ENCODE measurements at places on chromosomes 2 and 18.

DNA sequence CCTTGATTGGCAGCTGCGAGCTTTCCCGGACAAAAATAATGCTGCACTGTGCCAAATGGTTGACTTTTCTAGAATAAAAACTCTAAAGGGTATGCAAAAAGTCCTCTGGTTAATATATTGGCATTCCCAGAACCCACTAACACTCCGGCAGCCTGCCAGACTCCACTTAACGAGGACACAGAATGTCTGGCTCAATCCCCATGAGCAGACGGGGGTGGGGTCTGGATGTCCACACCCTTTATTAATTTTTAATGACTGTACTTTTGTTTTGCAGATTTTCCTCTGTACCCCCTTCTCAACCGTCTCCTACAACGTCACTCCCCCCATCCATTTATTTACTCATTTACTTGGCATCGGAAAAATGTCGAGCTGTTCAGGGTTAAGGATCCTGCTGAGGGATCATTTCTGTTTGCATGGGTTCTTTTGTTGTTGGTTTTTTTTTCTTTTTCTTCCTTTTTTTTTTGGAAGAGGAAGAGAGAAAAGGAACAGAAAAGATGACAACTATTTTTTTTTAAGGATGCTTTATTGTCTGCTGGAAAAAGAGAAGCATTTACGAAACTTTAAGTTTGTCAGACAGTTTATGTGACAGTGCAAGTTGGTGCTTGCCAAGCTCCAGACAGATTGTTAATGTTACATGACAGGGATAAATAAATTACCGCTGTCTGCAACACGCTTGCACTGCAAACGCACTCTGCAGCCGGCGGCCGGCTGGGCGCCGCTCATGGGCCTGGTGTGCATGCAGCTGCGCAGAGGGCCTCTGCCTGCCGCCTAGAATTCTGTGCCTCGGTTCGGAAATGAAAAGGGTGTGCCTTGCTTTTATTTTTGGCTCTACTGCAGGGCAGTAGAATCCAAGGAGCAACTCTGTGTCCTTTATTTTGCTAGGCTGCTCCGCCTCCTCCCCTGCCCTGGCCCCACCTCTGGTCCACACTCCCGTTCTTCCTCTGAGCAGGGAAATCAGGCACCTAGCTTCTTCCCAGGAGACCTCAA lies 3.6 kb downstream of the LDLRAD4 start:
- no peak for DNase-seq

GRCh38 chr2:10909050-10909995 lies 2.4 kb upstream of the KCNF1 start:
- peak; percentile 70 for DNase-seq

- DNase-seq = peak; percentile 78
Observed at GRCh38 chr2:130332271-130333073, 10.2 kb upstream of the IMP4 start.

DNA sequence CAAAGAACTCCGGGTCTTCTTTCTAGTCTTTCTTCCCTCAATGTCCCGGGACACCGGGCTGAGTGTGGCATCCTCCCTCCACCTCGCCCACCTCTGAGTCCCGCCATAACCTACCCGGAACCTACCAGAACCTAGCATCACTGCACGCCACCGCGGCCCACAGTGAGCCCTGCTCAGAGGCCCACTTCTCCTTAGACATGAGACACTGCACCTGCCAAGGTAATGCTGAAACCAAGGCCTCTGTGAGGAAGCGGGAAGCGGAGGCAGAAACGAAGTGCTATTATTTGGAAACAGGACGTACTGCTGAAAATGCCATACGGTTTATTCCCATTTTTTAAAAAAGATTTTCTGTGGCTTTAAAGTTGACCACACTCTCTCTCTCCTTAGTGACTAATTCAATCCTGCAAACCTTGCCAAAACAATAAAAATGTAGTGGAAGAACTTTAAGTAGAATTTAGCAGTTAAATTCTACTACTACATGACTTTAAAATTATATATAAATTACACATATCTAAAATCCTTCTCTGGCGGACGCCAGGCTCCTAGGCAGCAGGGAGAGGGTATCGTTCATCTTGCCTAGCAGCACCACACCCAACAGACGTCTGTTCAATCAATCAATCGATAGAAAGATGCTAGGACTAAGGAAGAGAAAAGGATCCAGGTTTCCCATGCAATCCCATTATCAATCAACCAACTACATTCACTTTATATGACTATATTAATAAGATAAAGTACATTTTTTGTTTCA lies 82.0 kb downstream of the ZNF516 start:
- no peak for DNase-seq

DNA sequence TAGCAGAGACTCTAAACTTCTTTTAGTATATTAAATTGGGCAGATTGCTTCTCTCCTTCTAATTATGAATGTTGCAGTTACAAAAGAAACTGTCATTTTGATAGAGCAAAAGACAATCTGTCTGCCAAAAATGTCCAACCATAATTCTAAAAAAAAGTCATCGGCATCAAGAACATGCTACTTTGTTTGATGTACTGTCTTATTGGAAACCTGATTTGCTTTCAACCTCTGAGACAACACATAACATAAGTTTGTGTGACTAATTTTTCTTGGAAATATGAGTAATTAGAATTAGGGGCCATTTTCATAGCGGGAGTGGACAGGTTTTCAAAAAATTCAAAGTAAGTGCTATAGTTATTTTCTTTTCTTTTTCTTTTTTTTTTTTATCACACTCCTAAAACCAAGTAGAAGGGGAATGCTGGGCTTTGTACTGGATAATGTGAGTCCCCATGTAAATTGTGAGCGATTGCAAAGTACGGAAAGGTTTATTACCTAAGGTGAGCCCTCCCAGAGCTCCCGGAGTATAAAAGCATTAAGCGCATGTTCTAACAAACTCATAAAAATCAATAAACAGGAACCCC lies 59.1 kb downstream of the ZEB2 start:
- no peak for DNase-seq

- no peak for DNase-seq
Observed at GRCh38 chr18:58116818-58117217, 72.8 kb downstream of the NEDD4L start.

DNA sequence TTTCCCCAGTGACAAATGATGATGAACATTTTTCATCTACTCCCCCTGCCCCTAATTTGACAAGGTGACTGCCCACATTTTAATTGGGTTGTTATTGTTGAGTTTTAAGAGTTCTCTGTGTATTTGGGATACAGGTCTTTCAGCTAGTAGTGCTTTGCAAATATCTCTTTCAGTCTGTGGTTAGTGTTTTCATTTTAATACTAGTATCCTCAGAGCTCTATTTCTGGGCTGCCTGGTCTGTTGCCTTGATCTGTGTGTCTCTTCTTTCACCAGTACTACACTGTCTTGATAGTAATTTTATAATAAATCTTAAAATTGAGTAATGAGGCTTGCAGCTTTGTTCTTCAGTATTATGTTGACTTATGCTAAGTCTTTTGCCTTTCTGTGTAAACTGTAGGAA lies 19.7 kb downstream of the EIF5B start:
- no peak for DNase-seq

GRCh38 chr2:223545830-223546229 lies 56.3 kb downstream of the SCG2 start:
- no peak for DNase-seq

DNA sequence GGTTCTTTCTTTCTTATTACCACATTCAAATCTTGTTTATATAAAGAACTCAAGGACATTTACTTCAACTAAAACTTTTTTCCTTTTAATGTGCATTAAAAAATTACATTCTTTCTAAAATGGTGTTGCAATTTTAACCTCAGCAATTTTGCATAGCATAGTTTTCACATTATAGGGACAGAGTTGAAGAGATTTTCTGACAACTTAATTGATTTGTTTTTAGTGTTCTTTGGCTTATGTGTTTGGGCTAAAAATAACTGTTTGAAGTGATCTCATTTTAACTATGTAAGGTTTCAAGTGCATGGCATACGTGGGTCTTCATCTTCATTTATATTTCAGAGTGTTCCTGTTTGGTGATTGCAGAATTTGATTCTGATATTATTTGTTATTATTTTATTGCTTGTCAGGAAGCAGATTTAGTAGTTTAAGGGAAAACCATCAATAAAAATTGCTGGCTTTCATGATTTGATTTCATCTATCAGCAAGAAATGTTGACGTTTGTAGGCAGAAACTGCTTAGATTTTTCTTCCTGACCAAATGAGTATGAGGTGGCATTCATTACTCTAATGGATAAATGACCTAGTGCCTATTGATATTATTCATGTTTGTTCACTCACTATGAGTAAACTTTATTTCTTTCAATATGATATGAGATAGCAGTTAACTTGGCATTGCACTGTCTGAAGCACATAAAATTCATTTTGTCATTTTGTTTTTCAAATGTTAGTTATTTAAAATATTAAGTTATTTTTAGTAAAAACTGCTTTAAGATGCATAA lies 398.4 kb downstream of the NUP35 start:
- DNase-seq = no peak

- DNase-seq = no peak
Observed at GRCh38 chr2:156147594-156148330, 184.8 kb downstream of the NR4A2 start.

GRCh38 chr18:31161757-31162418 lies 768 bp downstream of the DSC1 start:
- no peak for DNase-seq

- no peak for DNase-seq
Observed at GRCh38 chr18:9594823-9595596, 19.3 kb downstream of the PPP4R1 start.

DNA sequence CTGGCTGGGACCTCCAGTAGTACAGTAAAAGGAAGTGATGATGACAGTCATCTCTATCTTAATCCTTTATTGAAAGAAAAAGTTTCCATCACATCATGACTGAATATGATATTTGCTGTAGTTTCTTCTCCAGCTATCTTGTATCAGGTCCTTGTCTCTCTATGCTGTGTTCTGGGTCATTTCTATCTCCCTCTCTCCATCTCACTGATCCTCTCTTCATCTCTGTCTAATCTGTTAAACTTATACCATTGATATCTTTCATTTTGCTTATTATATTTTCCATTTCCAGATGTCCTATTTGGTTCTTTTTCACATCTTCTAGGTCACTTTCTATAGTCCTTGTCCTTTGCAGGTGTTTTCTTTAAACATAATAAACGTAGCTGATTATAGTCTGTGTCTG lies 12.3 kb downstream of the CYS1 start:
- no peak for DNase-seq

- peak; percentile 78 for DNase-seq
Observed at GRCh38 chr2:76953733-76954347, 568.3 kb downstream of the LRRTM4 start.

DNA sequence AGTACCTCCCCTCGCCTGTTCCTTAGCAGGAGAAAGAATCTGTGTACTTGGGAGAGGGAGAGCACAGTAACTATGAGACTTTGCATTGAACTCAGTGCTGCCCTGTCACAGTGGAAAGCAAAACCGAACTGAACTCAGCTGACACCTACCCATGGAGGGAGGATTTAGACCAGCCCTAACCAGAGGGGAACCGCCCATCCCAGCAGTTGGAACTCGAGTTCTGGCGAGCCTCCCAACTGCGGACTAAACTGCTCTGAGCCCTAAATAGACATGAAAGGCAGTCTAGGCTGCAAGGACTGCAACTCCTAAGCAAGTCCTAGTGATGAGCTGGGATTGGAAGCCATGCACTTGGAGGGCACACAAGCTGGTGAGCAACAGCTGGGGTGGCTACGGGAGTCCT lies 110.4 kb downstream of the GRB14 start:
- no peak for DNase-seq

GRCh38 chr18:27843783-27844777 lies 332.9 kb downstream of the CDH2 start:
- no peak for DNase-seq

GRCh38 chr2:208791257-208791656 lies 384.7 kb downstream of the PTH2R start:
- DNase-seq = no peak

DNA sequence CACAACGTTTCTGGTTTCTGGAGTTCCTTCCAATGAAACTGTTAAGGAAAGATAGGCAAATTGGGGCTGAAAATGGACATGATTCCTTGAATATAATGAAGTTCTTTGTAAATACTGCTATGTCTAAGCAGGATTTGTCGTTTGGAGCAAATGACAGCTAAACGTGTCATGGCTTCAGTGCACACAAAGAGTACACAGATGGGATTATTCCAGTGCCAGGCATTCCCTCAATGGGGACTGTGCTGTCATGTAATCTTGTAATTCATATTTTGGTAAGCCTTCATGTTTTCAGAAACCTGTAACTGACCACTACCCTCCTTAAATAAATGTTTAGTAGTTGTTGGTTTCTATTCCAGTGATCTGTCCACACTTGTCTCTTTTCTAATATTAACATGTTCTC lies 404.7 kb upstream of the CDH7 start:
- no peak for DNase-seq

- no peak for DNase-seq
Observed at GRCh38 chr2:118678985-118679384, 168.5 kb downstream of the EN1 start.

DNA sequence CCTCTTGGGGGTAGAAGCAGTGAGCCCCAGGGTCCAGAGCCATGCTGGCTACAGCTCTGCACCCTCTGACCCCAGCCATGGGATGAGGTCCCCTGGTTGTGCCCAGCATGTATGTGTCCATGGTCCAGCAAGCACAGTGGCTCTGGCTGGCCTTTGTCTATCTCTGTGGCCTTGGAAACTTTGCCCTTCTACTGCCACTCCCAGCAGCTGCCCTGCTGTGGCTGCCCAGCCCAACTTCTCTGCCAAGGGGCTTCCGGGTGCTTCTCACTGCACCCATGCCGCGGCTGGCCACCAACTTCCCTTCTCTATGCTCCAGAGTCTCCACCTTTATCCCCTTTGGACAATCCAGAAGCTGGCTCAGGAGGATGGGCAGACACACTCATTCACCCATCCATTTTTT lies 18.8 kb downstream of the TMEM185B start:
- DNase-seq = no peak

GRCh38 chr18:11783716-11784331 lies 67.4 kb upstream of the CHMP1B start:
- DNase-seq = no peak

DNA sequence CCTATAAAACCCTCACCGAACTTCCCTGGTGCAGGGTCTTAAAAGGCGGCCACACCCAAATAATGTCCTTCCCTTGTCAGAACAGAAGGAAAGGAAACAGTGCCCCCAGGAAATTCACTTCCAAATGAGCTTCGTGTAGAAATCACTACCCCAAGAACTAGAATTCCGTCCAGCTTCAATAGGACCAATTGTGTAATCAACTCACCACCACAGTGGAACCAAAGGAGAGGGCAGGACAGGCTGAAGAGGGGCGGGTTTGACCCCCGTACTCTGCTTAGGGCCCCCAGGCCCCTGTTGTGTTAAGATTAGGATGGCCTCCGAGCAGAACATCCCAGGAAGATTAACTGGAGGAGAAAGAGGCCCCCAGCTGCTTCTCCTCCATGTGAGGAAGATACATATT lies 24.1 kb downstream of the GPR35 start:
- no peak for DNase-seq

DNA sequence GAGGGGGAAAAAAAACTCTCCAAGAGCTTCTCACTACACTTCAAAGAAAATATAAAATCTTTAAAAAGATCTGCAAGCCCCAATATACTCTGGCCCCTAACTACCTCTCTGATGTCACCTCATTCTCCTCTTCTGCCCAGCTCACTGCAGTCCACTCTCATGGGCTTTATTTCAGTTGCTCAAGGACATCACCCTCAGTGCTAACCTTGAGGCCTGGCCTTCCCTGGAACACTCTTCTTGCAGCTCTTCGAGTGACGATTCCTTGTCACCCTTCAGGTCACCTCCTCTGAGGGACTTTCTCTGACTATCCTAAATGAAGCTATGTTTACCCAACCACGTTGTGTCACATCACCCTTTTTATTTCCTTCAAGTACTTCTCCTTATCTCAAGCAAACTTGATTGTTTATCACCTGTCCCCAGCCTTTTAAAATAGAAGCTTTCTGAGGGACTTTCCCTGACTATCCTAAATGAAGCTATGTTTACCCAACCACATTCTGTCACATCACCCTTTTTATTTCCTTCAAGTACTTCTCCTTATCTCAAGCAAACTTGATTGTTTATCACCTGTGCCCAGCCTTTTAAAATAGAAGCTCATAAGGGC lies 10.4 kb downstream of the RTTN start:
- DNase-seq = no peak

Data from NAMALWA (cell line).